ENCODE measurements at places on chromosomes 1 and 21.

GRCh38 chr21:22399681-22400514, 1401.7 kb downstream of the NCAM2 start:
- DNase-seq, result peak; percentile 67

GRCh38 chr1:13605159-13605558, 21.5 kb downstream of the PDPN start:
- DNase-seq, result no peak

- no peak for DNase-seq
Measured at GRCh38 chr1:12622506-12622905, 4.5 kb upstream of the DHRS3 start.

DNA sequence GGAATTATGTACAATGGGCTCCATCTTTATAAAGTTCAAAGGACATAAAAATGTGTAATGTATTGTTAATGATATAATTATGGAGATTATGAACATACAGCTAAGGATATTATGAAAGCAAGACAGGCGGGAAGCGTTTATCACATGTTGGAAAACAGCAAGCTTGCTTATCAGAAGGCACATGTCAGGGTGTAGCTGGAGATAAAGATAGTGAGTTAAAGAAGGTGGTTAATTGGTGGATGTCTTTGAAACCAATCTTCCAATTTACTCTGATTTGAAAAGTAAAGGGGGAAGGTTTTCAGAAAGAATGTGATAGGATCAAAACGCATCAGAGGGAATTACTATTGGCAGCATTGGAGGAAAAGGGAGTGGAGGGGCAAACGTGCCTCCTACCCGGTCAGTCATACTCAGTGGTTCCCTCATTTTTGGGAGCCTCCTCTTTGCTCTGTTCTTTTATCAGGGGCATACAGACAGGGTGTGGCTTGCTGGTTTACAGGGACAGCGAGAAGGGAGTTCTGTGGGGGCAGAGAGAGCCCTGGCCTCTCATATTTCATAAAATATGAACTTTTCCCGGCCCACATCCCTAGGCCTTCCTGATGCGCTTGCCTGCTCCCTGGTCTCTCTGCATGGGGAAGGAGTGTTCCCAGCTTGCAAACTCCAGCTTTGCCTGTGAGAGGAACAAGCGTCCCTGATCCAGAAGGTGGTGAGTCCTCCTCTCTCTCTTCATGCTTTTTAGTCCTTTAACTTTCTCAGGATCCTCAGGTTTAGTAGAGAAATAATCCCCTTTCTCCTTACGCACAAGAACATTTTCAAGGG, 8.0 kb upstream of the SVBP start:
- DNase-seq, result no peak

GRCh38 chr1:153659175-153659534, 652 bp downstream of the SNAPIN start:
- DNase-seq, result no peak

DNA sequence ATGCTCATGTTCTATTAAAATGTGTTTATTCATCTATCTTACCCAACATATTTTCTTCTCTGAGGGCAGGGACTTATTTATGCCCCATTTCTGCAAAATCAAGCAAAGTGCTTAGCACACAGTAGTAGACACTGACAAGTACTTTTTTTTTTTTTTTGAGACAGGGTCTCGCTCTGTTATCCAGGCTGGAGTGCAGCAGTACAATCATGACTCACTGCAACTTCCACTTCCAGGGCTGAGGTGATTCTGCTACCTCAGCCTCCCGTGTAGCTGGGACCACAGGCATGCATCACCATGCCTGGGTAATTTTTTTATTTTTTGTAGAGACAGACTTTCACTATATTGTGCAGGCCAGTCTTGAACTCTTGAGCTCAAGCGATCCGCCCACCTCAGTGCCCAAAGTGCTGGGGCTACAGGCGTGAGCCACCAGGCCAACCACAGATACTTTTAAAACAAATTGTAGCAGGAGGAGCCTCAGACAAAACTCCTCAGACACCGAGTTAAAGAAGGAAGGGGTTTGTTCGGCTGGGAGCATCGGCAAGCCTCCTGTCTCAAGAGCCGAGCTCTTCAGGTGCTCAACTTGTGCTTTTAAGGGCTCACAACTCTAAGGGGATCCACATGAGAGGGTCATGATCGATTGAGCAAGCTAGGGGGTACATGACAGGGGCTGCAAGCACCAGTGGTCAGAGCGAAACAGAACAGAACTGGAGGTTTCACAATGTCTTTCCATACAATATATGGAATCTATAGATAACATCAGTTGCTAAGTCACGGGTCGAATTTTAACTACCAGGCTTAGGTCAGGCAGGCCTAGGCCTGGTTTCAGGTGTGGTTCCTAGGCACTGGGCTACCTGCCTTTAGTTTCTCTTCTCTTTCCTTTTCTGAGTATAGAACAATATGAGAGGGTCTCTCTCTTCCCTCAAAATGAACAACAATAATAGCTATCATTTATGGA, 5.7 kb upstream of the TMEM167B start:
- no peak for DNase-seq

- DNase-seq, result no peak
Measured at GRCh38 chr1:216643176-216643575, 80.1 kb downstream of the ESRRG start.

DNA sequence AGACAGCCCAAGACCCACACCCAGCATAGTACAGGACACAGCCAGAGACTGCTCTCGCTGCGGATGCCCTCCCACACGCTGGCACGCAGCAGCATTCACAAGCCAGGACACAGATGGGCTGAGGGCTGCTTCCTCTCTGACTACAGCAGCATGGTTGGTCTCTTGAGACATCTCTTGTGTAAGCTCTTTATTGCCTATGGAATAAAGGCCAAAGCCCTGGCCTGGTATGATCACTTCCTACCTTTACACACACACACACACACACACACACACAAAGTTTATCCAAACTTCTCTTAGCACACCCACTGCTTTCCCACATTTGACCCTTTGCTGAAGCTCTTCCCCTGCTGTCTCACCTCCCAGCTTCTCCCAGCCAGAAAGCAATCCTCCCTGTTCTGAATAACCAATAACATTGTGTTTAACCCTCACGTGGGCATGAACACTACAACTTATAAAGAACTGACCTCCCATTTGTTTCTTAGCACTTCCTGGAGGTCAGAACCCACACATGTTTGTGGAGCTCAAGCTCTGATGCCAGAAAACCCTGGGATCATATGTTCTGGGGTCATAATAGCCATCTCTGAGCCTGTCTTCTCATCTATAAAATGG, 1.2 kb upstream of the LUZP1 start:
- DNase-seq, result no peak

DNA sequence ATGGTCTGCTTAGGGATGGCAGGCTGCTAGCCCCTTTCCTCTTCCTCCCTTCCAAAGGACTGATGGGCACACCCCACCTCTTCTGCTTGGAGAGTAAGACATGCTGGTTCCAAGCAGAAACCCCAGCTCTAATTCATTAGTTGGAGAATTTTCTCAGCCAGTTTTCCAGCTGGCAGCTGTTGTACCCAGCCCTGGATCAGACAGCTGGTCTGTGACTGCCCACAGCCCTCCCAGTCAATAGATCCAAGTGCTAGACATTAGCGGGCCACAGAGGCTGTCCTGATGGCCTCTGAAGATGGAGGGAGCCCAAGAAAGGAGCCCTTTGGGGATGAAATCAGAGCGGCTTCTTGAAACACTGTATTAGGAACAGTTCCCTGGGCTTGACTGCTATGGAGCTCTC, 35.8 kb downstream of the ACOT11 start:
- DNase-seq, result no peak

GRCh38 chr1:205059660-205060059, 16.6 kb downstream of the CNTN2 start:
- no peak for DNase-seq

DNA sequence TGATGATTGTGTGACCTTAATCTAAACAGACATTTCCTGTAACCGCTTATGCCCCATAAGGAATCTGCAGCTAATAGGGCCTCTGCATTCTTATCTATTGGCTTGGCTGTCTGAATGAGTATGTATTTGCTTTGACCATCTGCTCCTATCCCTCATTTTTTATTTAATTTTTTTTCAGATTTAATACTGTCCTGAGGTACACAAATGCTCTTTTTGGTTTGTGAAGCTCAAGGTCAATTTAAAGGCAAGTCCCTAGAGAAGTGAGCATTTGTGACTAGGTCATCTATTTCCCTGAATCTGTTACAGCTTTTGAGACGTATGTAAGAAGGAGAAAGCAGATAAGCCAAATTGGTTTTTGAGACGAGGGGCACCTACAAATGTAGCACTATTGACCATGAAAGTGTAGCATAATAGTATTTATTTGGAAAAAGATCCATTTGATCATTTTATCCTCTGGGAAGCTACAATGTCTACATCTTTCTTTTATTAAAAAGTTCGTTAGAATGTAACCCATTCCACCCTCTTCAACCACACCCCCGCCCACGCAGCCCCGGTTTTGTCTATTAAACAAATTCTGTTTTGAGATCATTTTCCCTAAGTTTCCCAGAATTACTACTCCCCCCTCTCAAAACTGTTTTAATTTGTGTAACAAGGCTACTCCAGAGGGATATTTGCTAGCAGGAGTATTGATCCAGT, 69.2 kb upstream of the HSPA13 start:
- DNase-seq, result no peak

GRCh38 chr1:205273551-205273982, 45.8 kb downstream of the TMCC2 start:
- peak; percentile 87 for DNase-seq

DNA sequence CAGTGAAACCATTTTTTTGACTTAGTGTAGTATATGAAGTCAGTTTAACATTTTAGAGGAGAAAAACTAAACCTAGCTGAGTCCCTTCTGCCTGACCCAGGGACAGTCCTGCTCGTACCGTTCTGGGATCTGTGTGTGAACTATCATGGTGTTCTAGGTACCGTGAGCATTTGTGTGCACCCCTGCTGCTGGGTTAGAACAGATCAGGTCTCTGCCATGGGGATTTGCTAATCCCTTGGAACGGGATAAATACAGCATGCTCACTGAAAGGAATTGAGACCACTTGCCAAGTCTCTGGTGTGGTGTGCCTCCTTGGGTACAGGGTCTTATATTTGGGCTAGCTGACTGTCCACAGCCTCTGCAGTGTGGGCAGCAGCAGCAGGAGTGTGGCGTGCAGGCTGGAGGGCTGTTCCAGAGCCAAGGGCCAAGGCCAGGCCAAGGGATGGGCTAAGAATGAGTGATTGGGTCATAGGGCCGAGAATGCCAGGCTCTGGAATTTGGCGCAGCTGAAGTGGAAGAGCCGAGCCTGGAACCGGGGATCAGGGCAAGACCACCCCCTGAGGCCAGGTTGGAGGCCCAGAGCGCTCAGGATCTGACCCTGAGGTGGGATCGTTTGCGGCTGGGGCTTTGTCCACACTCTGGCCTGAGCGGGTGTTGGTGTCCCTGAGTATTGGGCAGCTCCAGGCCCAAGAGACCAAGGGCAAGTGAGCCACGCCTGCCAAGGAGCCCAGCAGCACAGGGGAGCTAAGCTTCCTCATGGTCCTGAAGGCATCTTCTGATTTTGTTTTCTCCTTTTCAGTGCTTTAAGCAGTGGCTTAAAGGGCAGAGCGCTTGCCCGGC, 66.3 kb downstream of the VPS26C start:
- DNase-seq, result no peak

GRCh38 chr1:19949016-19949415, 25.6 kb upstream of the PLA2G2E start:
- DNase-seq, result no peak

DNA sequence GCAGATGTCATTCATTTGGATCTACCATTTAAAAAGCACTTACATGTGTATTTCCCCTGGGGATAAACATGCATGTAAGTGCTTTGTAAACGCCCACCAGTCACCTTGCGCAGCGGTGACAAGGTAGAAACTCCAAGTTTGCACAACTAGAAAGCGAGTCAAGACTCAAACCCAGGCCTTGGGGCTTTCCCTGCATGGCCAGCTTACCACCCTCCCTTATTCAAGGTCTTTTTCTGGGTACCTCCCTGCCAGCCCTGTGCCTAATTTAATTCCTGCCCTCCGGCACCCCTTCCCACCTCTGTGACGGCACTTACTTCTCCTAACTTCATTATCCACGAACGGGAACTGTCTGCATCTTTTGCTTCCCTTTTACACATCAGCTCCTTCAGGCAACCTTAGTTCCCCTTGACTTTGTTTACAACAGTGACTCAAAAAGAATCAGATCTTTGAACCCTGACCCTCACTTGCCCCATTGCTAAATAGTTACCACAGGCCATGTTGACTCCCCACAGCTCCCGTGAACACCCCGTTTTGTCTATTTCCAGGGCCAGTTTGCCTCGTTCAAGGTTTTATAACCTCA, 138.3 kb upstream of the ETS2 start:
- DNase-seq, result no peak

DNA sequence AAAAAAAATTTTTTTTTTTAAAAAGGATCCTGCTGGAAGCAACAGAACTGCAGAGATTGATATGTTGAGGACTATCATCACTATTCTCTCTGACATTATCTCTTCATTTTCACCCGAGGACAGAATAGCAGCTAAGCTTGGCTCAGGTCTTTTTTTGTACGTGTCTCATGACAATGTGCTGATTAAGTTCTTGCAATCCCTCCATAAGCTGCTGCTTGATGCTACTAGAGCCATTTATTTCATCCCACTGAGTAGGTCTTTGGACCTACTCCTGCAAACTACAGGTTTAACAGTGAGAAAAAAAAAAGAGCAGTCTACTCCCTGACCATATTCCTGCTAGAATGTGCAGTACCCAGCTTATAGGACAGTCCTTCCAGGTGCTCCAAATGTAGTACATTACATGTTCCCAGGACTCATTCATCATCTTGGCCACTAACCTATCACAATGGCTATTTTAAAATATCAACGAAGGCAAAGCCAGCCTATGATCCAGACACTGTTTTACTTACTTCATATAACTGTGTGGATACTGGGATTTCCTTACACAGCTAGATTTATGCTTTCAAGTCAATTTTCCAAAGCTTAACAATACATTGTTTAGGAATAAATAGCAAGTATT, 54.1 kb downstream of the ARHGAP29 start:
- DNase-seq, result no peak

DNA sequence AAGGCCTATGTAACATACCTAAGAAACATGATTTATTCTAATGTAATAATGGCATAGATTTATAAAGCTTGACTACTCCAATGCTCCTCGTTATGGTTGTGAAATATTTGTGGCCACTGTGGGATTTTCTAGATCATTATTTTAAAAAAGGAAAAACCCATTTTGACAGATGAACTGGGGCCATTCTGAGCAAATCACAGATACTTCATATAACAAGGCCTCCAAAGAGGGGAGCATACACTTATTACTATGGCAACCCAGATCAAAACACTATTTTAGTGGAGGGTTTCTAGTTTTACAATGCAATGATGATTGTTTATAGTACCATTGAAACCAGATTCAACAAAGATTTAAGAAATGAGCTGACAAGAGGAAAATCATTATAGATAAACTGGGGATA, 346.6 kb downstream of the ZNF326 start:
- DNase-seq, result no peak

DNA sequence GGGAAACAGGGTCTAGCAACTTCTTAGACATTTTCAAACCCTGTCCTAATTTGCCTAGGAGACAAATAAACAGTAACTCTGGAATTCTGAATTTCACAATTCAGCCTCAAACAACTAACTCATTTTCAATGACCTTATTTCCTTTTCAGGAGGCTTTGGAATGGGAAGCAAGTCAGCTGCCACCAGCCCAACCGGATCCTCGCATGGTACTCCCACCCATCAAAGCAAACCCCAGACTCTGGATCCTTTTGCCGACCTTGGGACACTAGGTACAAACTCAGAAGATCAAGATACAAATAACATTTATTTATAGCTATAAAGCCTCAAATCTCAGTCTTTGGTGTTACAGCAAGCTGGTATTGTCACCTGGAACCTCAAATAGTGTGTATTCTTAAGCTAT, 18.9 kb upstream of the LEPR start:
- DNase-seq, result no peak

- no peak for DNase-seq
Measured at GRCh38 chr1:103254691-103255090, 146.4 kb upstream of the COL11A1 start.

Data from Caco-2 (cell line).